GM12864 (cell line): ENCODE measurements at places on chromosomes 2 and 18.

DNA sequence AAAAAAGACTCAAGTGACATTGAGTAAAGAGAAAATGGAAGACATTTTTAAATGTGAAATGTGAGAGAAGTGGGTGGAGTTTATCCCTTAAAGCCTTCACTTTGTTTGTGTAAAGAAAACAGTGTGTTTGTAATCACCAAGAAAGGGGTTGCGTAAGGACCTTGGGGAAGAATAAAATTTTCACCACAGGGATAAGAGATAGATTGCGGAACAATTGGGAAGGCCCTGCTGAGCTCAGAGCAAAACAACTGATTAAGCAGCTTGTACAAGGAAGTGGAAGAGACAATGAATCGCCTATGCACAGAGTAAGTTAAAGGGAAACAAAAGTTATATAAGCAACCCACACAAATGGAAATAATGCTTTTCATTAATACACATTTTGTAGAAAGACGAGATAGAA lies 327.7 kb downstream of the RAD51AP2 start:
- no peak for DNase-seq

GRCh38 chr2:44889096-44889495 lies 52.4 kb upstream of the SIX3 start:
- no peak for DNase-seq

- DNase-seq = no peak
Measured at GRCh38 chr2:11698009-11698922, 28.3 kb upstream of the NTSR2 start.

DNA sequence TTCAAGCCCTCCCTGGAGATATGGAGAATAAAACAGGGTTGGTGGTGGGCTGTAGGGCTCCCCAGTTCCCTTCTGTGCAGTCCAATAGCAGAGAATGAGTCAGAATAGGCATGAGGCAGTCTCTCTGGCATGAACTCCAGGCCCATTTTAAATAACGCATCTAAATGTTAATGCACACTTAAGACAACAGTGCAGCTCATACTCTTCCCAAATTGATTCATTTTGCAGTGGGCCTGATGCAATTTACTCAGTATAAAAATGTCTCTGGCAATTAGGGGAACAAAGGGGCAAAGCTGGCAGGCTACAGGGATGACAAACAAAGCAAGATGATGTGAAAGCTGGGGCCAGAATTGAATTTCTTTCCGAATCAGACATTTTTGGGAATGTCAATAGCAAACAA lies 402.8 kb downstream of the CLIP4 start:
- DNase-seq = no peak

DNA sequence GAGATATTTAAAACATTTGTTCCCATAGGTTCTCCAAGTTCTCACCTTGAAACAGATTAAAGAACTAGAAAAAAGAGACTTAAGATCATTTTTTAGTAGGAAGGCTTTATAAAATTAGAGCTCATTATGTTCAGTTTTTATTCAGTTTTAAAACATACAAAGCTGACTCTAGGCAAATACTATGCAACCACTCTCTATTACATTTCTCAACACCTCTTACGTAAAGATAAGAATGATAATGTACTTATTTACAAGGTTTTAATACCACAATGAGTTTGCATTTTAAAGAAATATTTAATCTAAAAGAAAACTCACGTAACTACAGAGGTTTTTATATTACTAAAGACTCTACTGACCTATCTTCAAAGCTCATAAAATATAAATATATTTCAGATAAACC lies 68.8 kb downstream of the TMEM131 start:
- no peak for DNase-seq

- no peak for DNase-seq
Measured at GRCh38 chr2:204611017-204611631, 65.8 kb downstream of the PARD3B start.

DNA sequence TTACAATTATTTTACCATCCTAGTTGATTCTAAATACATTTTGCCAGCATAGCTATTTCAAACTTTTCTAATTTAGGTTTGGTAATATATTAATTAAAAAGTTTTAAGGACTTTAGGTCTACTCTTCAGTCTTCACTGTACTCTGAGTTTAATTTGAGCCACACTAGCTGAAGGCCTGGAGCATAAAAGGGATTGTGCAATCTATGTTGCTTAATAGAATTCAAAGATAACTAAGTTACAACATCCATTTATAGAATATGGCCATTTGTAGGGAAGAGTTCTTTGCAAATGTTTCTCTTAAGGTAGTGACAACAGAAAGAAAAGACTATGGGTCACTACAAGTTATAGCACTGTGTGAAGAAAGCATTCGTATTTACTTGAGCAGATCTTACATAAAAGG lies 702.2 kb upstream of the NRXN1 start:
- DNase-seq = no peak

DNA sequence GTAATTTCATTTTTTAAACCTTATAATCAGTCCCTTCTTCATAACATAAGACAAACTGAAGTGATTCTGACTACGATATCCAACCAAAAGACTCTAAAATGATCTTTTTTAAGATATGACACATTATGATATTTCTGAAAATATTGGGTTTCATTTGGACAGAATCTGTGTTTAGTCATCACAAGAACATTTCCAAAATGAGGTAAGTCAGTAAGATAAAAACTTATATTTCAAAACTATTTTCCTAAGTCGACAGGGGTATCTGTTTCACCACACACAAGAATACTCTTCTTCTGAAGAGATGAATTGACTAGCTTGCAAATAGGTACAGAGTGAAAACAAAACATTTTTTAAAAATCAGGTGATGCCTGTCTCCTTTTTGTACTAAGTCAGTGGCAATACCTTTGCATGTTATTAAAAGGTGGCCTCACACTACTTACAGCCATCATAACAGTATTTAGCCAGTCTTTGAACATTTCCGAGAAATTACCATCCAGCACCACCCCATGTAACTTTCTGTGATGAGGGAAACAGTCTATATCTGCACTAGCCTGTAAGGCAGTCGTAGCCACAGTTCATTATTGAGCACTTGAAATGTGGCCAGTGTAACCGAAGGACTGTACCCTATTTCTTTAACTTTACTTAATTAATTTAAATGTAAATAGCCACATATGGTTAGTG lies 13.5 kb downstream of the STK39 start:
- DNase-seq = no peak

- no peak for DNase-seq
Measured at GRCh38 chr2:240514631-240515030, 43.2 kb downstream of the ANKMY1 start.

DNA sequence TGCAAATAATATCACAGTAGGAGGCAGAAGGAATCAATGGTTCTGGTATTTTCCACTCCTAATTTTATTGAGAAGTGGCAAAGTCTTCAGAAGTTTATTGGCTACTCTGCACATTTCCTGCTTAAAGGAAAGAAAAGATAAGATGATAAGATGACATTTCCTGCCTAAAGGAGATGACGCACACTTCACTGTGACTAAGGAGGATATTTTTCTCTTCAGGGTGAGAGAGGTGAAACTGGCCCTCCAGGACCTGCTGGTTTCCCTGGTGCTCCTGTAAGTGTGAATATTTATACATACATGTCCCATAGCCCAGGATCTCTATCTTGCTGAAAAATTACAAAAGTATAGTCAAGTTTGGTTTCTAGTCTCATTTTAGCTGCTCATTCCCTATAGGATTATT lies 27.9 kb downstream of the COL3A1 start:
- no peak for DNase-seq

- no peak for DNase-seq
Measured at GRCh38 chr2:3759331-3759730, 56.0 kb downstream of the DCDC2C start.
